ENCODE measurements at places on chromosomes 11 and 22.

DNA sequence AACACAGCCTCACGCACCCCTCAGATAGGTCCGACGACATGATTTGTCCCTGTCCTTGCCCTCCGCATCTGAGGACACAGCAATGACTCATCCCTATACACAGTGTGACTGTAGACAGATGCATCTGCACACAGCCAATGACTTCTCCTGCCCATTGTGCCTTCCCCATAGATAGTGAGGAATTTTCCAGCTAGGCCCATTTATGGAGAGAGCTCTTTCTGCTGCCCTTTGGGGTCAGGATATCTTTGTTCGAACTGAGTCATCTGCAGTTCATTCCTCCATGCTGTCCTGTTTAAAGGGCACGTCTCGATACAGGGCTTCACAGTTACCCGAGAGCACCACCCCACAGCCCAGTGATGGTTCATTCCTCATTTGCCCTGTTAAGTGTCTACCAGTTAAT, 96.7 kb downstream of the LARGE1 start:
- no peak for DNase-seq

DNA sequence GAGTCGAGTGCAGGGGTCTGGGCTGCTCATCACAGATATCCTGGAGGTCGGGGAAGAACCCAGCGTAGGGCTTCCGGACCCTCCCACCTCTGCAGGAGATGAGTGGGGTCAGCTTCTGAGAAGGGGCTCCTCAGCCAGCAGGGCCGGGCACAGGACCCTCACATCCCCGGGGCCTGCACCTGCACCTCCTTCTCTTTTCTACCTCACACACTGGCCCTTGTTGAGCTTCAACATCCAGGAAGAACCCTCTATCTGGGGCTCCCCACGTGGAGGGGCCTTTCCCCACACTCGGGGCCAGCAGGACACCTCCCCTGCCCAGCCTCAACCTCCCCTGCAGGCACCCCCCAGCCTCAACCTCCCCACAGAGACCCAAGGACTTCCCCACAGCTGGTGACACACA, 299.4 kb downstream of the CTTN start:
- no peak for DNase-seq

DNA sequence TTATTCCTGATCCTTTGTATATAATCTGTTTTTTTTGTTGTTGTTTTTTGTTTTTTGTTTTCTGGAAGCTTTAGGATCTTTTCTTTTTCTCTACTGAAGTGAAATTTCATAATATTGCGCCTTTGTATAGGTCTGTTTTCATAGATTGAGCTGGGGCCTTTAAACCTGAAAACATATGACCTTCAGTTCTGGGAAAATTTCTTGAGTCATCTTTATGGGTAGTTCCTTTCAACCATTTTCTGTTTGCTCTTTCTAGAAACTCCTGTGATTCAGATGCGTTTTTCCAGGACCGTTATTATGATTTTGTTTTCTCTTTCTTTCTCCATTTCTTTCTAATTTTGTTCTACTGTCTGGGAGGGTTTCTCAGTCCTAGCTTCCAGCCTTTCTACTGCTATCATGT, 43.7 kb downstream of the BSX start:
- DNase-seq = no peak

- peak; percentile 93 for DNase-seq
These were observed 54.0 kb upstream of the GCAT start for GRCh38 chr22:37753746-37754145.

GRCh38 chr11:94700622-94701021, 67.5 kb upstream of the AMOTL1 start:
- DNase-seq = no peak

- DNase-seq = no peak
These were observed 18.6 kb downstream of the GRAMD4 start for GRCh38 chr22:46638601-46639431.

DNA sequence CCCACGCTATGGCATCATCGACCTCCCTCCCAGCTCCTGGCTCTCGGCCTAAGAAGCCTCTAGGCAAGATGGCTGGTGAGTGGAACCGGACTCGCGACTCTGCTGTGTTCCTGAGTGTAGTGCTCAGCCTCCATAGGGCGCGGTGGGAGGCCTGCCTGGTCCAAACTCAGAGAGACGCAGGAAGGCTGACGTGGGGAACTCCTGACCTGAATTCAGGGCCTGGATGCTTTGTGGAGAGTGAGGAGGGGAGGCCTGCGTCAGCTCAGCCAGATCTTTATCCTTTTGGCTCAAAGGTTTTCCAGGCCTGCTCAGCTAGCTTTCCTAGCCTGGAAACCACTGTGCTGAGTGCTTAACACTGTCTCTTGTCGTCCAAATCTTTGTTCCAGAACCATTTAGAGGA, 8.0 kb downstream of the TIRAP start:
- DNase-seq = no peak

GRCh38 chr22:25930788-25931310, 188.9 kb downstream of the MYO18B start:
- DNase-seq = no peak

DNA sequence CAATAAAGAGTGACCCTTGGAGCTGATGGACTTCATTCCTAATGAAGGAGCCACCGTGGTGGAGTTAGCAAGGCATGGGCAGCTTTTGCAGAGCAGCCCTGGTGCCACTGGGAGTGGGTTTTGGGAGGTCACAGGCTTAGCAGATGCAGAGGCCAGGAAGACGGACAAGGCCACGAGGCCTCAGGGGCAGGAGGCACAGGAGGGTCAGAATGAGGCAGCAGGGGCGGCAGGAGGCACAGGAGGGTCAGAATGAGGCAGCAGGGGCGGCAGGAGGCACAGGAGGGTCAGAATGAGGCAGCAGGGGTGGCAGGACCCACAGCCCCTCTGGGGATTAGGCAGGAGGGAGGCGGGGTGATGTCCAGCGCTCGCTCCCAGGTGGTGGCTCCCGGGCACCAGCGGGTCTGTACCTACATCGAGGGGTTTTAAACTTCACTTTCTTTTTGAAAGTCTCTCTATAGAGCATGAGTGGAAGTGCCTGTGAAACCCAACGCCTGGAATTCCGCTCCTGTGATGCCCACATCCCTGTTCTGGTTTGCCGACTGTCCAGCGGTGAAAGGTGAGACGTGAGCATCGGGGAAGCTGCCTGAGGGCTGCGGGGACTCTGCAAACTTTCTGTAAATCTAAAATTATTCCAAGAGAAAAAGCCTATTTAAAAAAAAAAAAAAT, 521.6 kb downstream of the BRD1 start:
- DNase-seq = no peak

DNA sequence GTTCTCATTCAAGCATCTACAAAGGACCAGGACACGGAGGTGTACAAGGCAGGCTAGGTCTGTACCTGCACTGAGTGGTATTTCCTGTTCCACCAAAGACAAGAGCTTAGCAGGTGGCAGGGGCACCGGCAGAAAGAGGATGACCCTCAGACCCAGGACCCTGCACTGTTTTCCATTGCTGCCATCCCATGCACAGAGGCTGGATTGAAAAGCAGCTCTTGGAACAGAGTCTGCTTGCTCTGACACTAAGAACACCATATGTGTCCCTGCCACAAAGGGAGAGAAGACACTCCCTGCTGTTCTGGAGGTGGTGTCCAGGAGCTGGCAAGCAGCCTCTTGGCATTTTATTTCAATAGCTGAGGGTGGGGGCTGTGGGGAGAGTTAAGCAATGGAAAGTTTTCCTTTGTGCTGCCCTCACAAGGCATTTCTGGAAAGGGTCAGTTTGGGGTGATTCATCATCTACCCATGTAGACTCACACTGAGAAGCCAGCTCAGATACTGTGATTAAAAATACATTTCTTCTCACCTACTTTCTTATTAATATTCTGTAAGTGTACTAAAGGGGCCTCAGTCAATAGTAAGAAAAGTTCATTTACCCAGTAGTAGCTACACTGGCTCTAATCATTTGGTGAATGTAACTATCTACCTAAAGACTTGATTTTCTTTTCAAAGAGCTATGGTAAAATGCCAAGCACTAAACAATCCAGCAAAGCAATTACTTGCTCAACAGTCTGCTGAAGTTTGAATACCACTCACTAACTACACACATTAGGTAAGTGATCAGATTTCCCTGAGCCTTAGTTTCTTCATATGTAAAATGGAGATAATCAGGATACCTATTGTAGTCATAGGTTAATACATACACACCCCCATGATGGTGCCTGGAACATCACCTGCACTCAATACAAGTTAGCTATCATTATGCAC, 55.2 kb downstream of the SLC1A2 start:
- DNase-seq = peak; percentile 87

- peak; percentile 75 for DNase-seq
These were observed 3.6 kb downstream of the FIBP start for GRCh38 chr11:65884716-65885092.

DNA sequence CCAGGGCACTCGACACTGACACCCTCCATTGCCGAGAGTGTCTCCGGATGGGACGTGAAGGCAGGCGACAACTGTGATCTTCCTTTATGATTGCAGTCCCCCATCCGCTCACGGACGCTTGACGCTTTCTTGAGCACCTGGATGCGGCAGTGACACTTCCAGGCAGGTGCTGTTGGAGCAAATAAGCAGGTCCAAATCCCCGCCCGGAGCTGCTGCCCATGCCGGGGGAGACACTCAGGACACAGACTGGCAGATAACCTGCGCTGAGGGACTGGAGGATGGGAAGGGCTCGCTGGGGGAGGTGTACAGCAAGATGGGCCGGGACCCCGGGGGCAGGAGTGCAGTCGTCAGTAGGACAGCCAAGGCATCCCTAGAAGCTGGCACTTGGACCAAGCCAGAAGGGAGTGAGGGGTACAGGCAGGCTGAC, 1403.5 kb downstream of the BRD1 start:
- no peak for DNase-seq
